Tibial artery (tissue), 4 donors: ENCODE measurements at places on chromosomes 7 and 10.

GRCh38 chr7:20598459-20599309 lies 16.8 kb upstream of the ABCB5 start:
- DNase-seq = no peak

DNA sequence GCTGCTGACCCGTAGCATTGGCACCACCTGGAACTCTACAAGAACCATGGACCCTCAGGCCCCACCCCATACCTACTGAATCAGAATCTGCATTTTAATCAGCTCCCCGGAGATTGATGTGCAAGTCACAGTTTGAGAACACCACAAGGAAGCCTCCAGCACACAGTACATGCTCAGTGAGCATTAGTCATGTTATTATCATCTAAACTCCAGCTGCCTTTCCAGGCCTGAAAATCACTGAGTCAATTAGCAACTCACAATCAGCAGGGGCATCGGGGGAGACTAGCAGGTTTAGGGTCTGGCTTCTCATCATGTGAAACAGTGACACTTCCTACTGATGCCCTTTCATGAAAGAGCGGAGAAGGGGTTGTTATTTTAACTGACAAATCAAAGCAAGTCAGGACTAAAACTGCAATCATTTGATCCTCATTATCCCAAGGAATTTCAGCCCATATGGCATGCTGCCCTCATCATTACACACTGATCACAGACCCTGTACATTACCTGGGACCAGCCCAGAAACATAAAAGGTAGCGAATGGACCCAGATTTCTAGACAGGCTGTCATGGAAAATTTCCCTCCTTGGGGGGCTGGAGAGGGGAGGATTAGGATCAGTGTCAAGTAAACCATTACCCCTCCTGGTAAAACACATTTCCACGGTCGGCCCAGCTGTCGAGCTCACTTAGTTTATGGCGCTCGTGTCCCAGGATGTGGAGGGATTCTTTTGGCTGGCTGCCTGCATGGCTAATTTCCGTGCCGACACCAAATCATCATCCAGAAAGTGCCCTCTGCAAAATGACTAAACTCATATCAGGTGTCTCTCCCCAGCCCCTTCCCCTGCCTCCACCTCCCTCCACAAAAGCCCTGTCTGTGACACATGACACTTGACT lies 122.8 kb downstream of the PRLHR start:
- DNase-seq = no peak

GRCh38 chr7:127194571-127194970 lies 58.2 kb downstream of the GRM8 start:
- DNase-seq = no peak

- DNase-seq = no peak
Observed at GRCh38 chr7:143929224-143929920, 5.7 kb upstream of the OR2F2 start.

DNA sequence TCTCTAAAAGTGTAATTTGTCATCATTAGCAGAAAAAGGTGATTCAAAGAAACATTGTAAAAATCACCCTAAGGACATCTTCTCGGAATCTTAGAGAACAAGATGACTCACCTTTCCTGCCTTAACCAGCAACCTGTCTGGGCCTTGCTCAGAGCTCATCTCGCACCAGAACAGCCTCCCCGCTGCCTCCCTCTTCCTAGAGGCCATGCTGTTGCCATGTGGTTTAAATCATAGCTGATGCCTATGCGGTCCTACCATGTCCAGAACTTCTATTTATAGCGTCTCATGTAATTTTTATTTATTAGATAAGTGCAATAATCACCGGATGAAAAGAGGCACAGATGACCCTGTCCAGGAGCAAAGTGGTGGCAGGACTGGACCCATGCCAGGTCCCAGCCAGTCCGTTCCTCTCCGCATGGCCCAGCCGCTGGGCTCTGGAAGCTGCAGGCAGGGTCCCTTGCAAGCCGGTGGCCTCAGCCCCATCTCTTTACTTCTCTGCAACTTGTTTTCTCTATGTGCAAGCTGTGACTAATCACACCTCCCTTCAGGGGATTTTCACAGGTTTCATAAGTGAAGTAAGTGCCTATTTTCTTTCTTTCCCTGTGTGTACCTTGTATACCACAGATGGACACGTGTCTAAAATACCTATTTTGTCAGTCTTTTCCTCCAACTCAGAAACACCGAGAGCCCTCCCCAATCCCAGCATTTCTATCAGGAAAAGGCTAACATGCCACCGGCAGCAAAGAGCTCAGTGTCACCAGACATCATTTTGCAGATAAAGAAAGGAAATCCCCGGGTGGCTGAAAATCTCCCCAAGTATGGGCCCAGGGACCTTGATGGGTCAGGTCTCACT lies 27.1 kb downstream of the KLF6 start:
- DNase-seq = no peak

DNA sequence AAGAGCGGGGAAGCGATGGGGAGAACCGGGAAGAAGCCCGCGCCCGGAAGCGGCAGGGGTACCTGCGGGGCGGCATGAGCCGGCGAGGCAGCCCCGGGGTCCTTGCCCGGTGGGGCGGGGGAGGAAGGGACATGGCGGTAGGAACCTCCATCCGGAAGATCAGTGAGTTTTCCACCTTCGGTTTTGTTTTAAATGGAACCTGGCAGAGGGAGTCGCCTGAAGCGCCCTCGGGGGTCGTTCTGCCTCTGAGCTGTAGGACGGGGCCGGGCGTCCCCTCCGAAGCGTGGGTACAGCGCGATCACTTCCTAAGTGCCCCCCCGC lies 471 bp downstream of the PFKP start:
- DNase-seq = no peak

GRCh38 chr7:96685353-96685752 lies 24.3 kb downstream of the SEM1 start:
- no peak for DNase-seq

DNA sequence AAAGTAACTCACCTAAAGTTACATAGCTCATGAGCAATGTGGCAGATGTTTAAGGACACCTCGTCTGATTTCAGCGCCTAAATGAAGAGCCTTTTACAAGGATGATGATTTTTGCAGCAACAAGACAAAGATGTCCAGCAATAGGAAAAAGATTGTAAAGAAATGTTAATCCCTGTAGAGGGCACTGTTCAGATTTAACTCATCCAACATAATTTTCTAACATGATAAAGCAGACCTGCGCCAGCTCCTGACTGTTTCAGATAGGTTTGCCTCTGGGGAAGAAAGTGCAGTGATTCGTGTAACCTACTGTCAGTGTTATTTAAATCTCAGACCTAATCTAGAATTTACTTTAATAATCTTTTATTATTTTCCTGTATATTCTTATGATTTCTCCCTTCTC lies 595.2 kb downstream of the AUTS2 start:
- DNase-seq = no peak

GRCh38 chr10:77756319-77757232 lies 119.0 kb upstream of the KCNMA1 start:
- DNase-seq = no peak

DNA sequence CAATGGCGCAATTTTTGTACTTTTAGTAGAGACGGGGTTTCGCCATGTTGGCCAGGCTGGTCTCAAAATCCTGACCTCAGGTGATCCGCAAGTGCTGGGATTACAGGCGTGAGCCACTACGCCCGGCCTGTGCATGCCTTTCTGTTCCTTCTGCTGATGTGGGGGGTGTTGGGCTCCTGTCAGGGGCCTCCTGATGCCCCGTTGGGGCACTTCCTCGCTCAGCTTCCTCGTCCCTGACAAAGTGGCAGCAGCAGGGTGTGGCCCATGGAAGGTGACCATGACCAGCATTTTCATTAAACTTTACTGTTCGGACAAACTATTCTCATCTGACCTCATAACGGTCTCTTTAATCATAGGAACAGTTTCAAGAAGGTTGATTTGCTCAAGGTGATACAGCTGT lies 69.4 kb downstream of the TBXAS1 start:
- DNase-seq = no peak

DNA sequence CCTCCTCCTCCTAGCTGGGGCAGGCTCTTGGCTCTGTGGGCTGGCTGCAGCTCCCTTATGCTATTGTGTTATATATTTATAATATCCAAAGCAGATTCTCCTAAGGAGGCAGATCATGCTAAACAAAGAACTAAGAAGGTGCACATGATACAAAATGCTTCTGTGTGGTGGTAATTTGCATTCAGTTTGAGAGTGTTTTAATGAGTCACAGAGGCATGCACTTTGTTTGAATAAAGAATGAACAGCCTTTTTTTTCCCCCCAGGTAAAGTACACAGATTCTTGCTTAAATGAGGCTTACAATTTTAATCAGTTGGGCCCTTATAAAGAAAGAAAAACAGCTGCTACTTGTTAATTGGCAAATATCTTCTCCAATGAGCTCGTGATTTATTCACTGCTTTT lies 95.0 kb downstream of the FANK1 start:
- no peak for DNase-seq

GRCh38 chr7:146937836-146938235 lies 821.2 kb downstream of the CNTNAP2 start:
- no peak for DNase-seq

DNA sequence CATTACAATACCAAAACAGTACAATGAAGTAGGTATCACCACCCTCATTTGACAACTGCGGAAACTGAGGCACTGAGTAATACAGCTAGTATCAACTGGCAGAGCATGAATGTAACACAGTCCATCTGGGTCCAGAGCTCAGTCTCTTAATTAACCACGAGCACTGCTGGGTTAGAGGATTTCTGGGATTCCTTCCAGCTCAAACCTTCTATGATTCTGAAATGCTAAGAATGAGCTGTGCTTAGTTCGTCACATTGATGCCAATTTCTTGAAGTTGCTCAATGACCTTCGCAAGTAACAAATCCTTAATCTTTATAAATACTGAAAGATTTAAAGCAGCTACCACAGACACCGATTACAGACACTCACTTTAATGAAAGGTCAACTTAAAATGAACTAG lies 62.5 kb downstream of the SGMS1 start:
- no peak for DNase-seq

DNA sequence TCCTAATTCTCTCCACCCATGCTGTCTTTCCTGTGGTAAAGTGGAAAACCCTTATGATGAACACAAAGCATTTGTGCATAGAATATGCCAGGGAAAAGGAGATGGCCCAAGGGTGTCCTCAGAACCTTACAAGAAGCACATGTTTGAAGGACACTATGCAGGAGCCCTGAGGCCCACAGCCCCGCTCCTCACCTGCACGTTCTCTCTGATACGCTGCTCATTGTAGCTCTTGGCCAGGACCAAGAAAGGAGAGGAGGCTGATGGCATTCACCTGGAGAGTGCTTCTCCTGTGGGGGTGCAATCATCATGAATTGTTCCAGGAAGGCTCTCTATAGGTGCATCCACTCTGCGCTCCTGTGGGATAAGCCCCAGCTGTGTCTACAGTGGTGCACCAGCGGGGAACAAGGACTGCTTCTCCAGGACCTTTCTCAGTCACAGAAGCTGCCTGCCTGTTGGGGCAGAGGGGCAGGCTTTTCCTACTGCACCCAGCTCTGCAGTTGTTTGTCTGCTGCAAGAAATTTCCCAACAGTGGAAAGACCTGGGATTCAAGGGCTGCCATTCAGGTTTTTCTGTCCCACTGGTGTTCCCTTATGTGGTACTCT lies 19.9 kb downstream of the AKR1C2 start:
- no peak for DNase-seq

- DNase-seq = no peak
Observed at GRCh38 chr10:25492040-25492439, 317.2 kb downstream of the GPR158 start.

GRCh38 chr7:48595756-48596155 lies 328.6 kb upstream of the CDC14C start:
- no peak for DNase-seq

DNA sequence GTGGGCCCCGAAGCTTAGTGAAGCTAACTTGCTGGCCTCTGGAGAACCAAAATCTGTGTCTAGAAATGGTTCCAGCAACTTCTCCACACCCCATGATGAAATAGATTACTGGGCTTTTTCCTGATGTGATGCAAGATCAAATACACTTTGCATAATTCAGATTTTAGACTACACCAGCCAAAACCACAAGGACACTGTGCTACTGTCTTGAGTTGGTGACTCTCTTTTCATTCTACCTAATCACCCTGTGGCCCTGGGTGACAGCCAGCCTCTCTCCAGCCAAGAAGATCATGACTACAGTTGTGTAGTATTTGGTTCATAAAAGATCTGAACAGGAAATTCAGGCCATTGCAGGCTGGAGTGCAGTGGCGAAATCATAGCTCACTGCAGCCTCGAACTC lies 22.2 kb downstream of the AZGP1 start:
- DNase-seq = no peak

DNA sequence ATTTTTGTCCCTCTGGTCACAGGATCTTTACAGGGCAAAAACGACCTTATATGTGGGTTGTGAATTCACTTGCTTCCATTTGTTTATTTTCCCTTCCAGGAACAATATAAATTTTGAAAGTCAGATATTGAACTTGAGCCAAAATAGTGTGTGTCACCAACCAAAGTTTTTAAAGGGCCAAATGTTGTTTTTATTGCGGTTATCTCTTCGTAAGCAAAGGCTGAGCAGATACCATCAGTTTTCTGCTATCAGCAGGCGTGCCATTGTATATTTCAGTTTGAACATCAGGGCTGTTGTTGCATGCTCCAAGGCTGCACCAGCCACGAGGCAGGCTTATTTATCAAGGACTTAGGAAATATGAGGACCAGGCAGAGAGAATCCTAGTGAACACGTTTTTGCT lies 160.3 kb downstream of the PAXIP1 start:
- no peak for DNase-seq

- no peak for DNase-seq
Observed at GRCh38 chr7:76049295-76049694, 1.4 kb downstream of the MDH2 start.

GRCh38 chr10:112744181-112745096 lies 205.6 kb upstream of the TCF7L2 start:
- no peak for DNase-seq

- DNase-seq = no peak
Observed at GRCh38 chr7:110987127-110987693, 103.7 kb upstream of the LRRN3 start.

DNA sequence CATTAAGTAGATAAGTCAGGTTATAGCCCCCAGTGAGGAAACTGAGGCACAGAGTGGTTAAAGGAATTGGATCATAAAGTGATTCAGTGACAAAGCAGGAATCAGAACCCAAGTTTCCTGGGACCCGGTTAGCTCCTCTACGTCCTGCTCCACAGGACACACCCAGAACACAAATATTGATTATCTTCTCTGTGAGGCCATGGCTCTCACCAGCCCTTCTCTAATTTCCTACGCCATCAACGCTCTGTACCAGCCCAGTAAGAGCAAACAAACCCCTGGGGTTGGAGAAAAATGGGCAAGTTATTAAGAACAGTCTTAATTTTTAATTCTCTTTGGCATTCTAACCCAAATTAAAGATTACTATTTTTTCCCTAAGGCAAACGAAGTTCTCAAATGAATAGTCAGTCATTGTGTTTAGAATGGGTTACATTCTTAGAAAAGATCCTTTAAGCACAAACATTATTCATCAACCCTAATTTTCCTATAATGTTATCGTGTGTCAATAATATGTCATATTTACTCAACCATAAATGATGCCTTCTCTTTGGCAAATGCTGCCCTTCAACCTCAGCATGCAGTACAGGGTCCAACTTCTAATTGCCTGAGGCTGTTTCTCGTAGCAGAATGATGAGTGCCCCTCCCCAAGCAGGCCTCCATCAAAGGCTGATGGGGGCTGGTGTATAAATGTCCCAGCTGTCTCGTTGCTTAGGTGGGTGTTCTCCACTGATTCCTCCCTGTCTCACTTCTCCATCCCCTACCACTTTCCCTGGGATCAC lies 25.4 kb upstream of the TM9SF3 start:
- DNase-seq = no peak
